Stimulated activated CD8-positive, alpha-beta memory T cell treated with anti-CD3 and anti-CD28 coated beads, Interleukin-12 subunit alpha, Interleukin-12 subunit beta, amount 100 ng/mL, for 4 hours (primary cell): ENCODE measurements at places on chromosomes 6 and 20.
A peak's percentile ranks its signal among the peaks of the same experiment; 100 is the strongest.

DNA sequence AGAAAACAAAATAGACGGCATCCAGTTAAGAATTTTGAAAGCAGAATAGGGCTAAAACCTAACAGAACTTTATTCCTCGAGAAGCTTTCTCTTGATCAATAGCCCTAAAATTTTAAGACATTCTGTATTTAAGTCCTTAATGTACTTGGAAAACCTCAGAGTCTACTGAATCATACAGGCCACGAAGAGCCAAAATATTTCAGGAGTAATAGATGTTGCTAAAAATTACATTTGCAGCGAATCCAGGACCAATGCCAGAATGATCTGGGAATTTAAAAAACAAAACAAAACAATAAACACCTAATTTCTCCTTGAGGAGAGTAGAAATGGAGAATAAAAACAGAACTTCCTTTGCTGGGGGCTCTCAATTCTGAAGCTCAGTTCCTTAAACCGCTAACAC lies 23.3 kb downstream of the ATXN1 start:
- no peak for DNase-seq

- DNase-seq = no peak
Measured at GRCh38 chr6:64908104-64908503, 798.9 kb downstream of the EYS start.

DNA sequence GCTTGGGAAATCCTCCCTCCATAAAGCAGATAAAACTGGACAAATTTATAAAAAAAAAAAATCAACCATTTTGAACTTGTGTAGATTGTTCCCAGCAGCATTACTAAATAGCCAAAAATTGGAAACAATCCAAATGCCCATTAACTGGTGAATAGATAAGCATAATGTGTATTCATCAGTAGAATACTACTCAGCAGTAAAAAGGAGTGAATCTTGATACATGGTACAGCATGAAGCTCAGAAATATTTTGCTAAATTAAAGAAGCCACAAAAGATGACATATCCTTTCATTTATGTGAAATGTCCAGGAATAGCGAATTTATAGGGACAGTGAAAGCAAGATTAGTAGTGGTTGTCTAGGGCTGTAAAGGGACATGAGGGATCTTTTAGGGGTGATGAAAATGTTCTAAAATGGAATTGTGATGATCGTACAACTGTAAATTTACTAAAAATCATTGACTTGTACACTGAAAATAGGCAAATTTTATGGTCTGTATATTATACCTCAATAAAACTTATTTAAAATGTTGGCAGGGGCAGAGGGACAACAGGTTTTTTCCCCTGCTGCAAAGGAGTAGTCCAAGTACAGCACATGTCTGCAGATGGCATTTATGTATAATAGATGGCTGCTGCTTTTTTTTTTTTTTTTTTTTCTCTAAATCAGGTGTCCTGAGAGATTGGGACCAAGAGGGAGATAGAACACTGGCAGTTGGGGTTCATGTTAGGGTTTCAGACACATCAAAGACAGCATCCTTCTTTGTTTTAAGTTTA lies 59.5 kb downstream of the CBFA2T2 start:
- no peak for DNase-seq

- no peak for DNase-seq
Measured at GRCh38 chr6:82419859-82420258, 56.2 kb downstream of the TPBG start.

- DNase-seq = no peak
Measured at GRCh38 chr20:36010825-36011224, 42.4 kb downstream of the CNBD2 start.

DNA sequence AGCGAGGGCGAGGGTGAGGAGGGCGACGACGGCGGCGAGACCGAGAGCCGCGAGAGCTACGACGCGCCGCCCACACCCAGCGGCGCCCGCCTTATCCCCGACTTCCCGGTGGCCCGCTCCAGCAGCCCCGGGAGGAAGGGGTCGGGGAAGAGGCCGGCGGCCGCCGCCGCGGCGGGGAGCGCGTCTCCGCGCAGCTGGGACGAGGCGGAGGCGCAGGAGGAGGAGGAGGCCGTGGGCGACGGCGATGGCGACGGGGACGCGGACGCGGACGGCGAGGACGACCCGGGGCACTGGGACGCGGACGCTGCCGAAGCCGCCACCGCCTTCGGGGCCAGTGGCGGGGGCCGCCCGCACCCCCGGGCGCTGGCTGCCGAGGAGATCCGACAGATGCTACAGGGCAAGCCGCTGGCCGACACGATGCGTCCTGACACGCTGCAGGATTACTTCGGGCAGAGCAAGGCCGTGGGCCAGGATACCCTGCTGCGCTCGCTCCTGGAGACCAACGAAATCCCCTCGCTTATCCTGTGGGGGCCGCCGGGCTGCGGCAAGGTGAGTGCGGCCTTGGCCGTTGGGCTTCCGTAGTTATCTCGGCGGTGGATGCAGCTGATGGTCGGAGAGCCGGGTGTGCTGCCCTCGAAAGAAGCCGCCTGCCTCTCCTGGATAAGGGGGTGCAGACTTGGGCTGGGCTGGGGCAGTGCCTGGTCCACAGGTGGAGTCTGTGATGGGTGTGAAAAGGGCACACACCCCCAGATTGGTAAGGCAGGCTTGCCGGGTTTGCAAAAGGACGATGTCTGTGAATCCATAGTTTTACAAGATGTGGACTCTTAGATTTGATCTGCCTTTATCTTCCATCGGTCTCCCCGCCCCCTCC lies 938 bp downstream of the WRNIP1 start:
- peak; percentile 33 for DNase-seq

DNA sequence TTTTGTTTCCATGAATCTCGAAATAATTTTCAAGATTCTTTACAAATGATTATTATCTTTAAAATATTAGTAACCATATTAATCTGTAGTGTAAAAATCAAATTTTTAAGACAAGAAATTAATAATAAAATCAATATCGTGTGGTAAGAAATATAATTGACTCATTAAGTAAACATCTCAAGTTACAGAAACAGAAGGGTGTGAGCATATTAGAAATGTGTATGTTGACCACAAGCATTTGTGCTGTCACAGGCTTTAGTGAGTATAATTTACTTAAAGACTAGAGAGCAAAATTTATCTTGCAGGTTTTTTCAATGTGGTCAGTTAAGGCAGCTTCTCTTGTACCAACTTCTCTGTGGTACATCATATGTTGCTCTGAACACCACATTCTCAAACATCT lies 566.5 kb upstream of the IRAK1BP1 start:
- no peak for DNase-seq

GRCh38 chr6:136487759-136488425 lies 62.3 kb downstream of the MAP7 start:
- no peak for DNase-seq
